CD4-positive, alpha-beta T cell treated with Interleukin-1 beta for 1 hour (primary cell): ENCODE measurements at places on chromosomes 12 and 14.

DNA sequence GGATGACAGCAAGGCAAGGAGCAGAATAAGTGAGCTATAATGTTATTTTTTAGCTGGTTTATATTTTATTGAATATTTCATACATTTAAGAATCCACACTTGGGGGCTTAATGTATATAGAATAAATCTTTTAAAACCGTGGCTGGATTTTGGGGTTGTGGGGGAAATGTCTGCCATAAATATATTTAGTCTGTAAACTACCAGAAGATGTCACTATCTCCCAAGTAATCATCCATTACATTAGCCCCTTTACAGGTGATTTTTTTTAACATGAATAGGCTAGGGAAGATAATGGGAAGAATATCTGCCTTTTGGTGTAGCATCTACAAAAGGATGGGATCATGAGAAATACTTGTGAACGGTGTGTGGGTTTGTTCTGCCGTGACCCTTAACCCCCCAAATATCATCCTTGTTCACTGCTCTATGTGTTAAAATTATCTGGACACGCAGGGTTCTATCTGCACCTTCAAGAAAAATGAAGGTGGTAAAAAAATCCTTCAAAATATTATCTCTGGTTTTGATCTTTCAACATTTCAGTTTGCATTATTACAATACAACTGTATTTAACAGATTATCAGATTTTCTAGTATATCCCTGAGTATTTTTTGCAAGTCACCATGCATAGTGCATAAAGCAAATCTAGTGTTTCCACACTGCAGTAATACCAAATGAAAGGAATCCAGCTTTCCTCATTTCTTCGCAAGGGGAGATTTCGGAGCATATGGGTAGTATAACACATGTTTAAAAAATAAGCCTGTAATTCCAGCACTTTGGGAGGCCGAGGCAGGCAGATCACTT lies 8.0 kb upstream of the SLC17A8 start:
- no peak for DNase-seq

DNA sequence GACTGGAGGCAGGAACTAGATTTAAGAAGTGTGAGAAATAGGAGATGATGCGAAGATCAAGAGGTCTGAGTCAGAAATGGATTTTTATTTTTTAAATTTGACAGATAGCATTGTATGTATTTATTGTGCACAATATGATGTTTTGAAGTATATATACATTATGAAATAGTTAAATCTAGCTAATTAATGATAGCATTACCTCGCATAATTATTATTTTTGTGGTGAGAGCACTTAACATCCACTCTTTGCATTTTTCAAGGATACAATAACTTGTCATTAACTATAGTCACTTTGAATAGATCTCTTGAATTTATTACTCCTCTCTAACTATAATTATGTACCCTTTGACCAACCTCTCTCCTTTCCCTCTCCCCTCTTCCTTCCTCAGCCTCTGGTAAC lies 3.7 kb downstream of the SMOC1 start:
- no peak for DNase-seq

DNA sequence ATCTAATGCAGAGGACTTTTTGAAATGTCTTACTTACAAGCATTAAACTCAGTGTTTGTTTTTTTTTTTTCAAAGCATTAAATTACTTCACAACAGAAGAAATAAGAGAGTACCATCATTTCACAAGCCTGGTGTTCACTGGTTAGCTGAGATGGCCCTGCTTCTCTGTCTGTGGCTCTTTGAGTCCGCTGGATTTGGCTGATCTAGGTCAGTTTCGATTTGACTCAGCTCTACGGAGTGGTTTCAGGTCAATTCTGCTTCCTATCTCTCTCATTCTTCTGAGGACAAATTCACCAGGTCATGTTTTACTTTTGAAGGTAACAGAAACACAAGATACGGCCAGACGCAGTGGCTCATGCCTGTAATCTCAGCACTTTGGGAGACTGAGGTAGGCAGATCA lies 1066.1 kb downstream of the FLRT2 start:
- DNase-seq: no peak

- no peak for DNase-seq
Measured at GRCh38 chr12:98343002-98343567, 172.3 kb upstream of the TMPO start.

DNA sequence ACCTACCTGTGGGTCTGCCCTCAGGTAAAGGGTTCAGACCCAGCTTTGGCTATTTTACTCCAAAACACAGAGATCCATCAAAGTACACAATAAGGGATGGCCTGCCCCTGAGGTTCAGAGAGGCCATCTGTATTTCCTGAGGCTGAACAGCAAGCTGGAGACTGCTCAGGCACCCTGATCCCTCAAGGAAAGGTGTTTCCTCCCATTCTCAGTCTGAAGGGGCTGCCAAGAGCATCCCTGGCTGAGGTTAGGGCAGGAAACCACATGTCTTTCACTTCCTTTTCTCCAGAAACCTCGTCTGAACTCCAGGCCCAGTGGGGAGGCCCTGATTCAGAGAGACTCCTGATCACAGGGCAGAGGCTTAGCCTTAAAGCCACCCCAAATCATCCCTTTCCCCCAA lies 1.5 kb downstream of the RILPL1 start:
- DNase-seq: no peak

DNA sequence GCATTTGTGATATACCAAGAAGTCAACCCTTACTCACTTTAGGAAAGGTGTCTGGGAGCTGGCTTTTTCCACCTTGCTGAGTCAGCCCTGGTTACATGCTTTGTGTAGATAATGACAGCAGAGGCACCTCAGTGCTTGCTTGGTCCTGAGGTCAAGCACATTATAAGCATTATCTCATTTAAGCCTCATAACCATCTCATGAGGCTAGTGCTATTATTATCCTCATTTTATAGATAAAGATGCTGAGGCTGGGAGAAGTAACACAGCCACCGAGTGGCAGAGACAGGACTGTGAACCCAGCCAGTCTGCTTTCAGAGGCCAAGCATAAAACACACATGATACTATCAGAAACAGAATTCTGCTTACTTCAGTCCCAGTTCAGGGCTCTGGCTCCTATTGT lies 29.4 kb downstream of the MAX start:
- no peak for DNase-seq

DNA sequence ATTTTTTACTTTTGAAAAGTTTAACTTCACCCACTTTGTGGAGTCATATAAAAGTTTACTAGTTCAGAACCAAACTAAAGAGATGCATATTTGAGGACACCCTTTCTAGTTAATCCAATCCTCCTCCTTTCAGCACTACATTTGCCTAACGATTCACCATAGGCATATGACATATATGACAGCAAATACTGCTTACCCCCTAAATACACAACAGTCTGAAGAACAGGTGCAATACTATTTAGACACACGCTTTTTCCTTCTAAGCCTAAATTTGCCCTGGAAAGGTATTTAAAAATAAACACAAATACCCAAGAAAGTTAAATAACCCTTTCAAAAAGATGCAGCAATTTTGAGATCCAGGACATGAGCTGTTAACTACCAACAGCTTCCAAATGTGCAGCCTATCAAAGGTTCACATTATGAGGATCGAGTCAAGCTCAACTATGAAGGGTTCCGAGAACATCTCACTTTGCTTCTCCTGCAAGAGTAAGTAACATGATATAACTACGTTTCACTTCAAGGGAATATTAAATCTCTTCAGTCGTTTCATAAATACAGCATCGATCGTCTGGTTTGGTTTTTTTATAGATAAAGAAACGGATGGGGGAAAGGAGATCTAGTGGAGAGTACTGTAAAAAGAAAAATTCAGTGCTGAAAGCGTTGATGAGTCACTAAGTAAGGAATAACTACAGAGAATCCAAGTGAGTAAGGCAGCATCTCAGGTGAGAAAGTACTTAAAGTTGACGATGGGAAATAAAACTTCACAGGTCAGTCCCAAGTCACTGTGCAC lies 677 bp upstream of the AP4S1 start:
- no peak for DNase-seq

DNA sequence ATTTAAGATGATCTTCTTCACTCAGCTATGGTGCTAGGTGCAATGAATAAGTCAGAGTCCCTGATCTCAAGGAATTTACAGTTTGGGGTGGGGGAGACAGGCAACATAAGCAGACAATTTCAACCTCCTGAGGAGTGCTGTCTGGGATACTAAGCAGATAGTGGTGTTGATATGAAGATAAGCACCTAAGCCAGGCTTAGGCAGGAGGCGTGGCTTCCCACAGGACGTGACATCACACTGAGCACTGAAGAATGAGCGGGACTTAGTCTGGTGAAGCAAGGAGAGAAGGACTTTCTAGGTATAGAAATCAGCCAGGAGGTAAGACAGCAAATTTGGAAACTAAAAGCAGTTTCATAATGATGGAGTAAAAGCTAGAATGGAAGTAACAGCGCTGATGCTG lies 6.8 kb downstream of the PRPH start:
- no peak for DNase-seq

DNA sequence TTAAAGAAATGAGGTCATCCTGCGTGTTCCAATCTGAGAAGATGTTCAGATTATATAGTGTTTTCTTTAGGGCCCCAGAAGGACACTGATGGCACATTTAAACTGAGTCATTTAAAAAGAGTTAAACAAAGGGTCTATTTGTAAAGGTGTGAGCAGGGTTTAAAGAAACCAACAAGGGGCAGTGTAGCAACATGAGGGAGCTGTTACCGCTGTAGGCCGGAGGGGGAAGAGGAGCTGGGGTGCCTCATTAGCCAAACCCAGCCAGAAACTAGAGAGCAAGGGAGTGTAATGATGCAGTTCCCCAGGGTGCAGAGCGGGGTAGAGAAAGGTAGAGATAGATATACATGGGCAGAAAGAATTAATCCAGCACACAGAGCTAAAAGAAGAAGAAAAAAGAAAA lies 160.4 kb downstream of the TBX5 start:
- DNase-seq: no peak

- no peak for DNase-seq
Measured at GRCh38 chr12:118035190-118036041, 18.9 kb downstream of the RFC5 start.

DNA sequence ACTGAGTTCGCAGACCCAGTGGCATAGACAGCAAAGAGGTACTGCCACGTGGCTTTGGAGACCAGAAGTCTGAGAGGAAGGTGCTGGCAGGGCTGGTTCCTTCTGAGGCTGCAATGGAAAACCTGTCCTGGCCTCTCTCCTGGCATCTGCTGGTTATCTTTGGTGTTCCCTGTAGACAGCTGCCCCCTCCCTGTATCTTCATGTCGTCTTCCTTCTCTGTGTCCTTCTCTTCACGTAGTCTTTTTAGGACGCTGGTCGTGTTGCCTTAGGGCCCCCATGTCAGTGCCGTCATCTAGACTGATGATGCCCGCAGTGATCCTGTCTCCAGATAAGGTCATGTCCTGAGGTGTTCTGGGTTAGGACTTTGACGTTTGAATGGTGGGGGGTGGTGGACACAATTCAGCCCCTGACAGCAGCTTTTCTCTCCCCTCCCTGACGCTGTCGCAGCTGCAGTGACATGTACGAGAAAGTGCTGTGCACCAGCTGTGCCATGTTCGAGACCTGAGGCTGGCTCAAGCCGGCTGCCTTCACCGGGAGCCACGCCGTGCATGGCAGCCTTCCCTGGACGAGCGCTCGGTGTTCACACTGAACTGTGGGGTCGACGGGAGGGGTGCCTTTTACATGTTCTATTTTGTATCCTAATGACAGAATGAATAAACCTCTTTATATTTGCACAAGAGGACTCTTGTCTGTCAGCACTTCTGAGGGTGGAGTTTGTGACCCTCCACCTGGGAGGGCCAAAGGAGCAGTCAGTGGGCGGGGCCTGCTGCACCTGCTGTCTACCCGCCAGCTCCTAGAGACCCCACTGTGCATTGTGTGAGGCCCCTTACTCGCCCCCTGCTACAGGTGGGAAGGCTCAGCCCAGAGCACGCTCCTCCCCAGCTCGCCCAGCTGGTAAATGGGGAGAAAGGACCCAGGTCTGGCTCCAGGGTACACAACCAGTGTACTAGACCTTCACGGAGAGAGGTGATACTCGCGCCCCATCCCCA lies 6.3 kb downstream of the SIVA1 start:
- no peak for DNase-seq
